T-helper 2 cell treated with Interferon-gamma antibody and Interleukin-4, amounts not matched to agents 5 μg/mL and 100 μg/mL, for 36 hours (primary cell): ENCODE measurements at places on chromosomes 2 and 18.

- DNase-seq, result no peak
Measured at GRCh38 chr2:61044636-61045035, 21.0 kb upstream of the SANBR start.

DNA sequence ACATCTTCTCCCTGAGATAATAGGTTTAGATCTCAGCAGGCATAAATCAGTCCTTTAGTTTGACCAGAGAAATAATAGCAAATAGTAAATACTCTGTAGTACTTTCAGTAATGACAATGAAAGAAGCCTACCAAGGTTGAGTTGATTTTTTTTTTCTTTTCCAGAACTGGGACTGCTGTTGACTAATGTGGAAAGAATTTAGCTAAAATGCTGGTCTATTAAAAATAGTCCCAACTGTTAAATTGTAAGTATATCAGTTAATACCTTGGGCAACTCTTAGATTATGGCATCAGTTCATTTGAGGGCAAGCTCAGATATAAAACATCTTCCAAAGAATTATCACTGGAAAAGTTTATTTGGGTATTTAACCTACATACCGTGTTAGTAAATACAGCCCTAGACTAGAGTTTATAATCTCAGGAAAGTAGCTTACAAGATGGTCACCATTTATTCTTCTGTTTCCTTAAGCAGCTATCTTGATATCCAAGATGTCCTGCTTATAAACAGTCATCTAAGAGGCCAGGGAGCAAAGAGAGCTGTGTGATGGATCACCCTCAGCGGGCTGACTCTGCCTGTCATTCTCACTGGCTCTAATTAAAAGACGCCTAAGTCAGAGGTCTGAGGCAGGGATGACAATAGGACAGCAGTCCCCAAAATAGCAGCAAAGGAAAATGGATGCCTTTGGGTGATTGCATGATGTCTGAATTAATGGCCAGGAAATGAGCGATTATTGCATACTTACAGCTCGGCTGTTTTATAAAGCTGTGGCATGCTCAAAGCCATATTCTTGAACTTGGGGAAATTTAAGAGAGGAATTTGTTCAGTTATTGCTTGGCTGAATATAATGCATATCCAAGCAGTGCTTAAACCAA, 121.3 kb downstream of the MTX2 start:
- no peak for DNase-seq

- DNase-seq, result no peak
Measured at GRCh38 chr2:168438553-168438952, 17.5 kb upstream of the CERS6 start.

GRCh38 chr18:79438898-79439627, 43.3 kb downstream of the NFATC1 start:
- DNase-seq, result peak; percentile 19

DNA sequence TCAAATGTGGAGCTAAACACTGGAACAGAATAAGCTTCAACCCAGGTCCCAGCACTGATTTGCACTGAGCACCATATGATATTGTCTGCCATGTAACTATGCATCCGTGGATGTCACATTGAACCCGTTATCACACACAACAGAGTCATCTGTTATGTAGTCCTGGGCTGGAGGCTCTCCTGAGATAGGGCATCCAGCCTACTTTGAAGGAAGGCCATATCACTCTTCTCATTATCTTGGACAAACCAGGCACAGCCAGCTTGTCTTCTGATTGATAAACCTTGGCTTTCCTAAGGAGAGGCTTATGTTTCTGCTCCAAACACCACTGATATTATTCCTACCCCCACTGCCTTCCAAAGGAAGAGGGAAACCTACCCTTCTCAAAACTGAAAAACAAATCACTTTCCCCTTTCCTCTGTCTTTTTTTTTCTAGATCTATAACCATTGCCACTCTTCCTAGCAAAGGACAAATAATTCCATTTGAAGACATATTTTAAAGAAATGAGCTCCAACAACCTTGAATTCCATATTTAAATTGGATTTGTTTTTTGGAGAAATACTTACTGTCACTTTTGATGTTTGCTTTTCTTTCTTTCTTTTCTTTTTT, 16.4 kb downstream of the RSAD2 start:
- no peak for DNase-seq

DNA sequence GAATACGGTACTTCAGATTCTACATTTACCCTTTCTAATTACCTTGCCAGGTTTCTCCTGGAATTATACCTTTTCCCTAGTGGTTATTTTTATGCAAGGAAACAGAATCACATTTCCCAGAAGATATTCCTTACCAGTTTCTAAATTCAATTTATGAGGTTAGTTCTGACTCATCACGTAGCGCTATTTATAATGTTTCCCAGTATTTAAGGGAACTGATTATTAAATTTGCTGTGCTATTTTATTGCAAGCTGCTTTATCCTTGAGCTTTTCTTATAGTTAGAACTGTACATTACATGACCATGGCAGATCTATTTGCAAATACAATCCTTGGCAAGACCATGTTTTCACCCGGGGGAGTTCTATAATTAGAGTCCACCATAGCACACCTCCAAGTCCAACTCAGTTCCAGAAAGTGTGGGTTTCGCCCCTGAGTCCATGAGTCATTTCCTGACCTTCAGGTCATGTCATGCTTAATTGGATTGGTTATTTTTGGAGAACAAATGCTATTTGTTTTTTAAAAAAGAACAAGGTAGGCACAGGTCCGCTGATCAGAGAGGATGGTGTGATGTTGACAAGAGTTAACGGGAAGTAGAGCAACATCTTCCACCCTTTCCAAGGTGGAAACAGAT, 126.6 kb downstream of the ZNF532 start:
- DNase-seq, result peak; percentile 5

GRCh38 chr2:149732001-149732685, 144.6 kb upstream of the MMADHC start:
- DNase-seq, result no peak

- DNase-seq, result peak; percentile 98
Measured at GRCh38 chr2:71226965-71227560, at the start of gene PAIP2B. PAIP2B (minus strand) TSS chr2:71227103; CDS start chr2:71202589, 24,514 bp downstream.
